ENCODE measurements at places on chromosomes 13 and 19.

DNA sequence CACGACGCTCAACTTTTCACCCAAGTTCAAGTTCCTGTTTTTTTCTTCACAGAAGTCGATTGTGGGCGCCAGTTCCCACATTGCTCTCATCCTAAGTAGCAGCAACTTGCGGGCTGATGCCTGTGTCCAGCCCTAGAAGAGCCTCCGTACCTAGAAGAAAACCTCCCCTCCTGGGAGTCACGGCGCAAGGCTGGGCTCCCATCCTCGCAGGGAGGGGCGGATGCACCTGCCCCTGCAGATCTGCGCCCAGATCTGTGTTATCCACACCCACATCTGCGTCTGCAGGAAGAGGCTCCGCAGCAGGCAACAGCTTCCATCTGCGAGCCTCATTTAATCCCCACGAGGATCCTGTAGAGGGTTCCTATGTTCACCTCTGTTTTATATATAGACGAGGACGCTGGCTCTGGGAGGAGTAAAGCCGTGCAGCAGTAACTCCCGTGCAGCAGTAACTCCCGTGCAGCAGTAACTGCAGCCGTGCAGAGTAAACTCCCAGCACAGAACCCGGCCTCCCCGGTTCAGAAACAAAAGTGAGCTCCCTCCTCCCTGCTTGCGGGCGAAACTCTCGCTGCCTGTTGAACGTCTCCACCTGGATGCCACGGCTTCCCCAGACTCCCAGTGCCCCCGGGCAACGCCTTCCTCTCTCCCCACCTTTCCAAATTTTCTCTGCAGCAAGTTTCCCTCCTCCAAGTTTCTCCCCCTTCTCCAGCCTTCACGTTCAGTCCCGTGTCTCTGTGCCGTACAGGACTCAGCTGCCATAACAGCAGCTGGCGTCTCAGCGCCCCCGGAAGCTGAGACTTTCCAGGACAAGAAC, 23.5 kb upstream of the LAIR1 start:
- peak; percentile 71 for DNase-seq

- DNase-seq, result no peak
Measured at GRCh38 chr13:50889317-50889716, 20.3 kb upstream of the RNASEH2B start.

GRCh38 chr13:113915012-113915763, 51.3 kb upstream of the GAS6 start:
- DNase-seq, result no peak

DNA sequence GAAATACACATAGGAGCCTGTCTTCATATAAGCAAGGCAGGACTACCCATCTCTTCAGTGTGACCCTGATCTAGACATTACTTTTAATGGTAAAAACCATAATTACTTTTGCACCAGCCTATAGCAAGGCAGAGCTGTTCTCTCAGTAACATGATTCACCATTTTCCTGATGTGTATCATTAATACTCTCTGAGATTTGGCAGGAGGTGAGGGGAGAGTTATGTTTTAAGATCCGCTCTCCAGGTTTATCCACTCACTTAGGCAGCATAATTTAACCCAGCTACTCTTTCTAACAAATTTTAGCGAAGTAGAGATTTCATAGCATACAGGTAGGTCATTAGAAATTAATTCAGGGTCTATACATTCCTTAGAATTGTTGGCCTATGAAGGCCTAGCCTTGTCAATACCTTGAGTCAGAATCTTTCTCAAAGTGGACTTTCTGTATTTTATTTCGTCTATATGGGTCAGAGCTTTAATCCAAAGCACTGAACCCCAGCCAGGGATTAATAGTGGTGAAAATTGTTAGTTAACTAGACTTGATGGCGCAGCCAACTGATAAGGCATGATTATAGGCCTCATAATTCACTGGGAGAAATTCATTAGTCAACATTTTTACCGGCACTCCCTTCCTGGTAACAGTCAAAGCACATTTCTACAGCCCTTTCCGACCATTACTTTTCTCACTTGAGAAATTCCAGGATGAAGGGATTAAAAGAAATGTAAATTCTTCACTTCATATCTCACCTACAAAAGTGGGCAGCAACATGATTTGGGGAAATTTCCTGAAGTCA, 955.1 kb downstream of the DIAPH3 start:
- DNase-seq, result no peak

DNA sequence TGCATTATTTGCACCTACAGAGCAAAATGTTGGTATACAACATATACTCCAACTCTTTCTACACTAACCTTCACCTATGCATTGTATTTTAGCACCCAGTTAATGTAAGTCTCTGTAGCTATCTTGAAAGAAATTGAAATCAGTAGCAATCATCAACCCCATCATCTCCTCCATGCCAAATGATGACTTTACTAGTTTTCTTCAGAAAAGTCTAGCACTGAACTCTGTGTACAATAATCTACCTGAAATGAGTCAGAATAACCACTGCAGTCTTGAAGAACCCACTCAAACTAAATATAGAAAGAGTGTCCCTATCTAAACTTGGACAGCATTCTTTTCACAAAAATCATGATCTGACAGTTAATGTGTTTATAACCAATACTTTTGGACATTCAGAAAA, 9.8 kb downstream of the IRS2 start:
- no peak for DNase-seq

- DNase-seq, result no peak
Measured at GRCh38 chr13:88701551-88701950, 1030.4 kb downstream of the SLITRK5 start.

DNA sequence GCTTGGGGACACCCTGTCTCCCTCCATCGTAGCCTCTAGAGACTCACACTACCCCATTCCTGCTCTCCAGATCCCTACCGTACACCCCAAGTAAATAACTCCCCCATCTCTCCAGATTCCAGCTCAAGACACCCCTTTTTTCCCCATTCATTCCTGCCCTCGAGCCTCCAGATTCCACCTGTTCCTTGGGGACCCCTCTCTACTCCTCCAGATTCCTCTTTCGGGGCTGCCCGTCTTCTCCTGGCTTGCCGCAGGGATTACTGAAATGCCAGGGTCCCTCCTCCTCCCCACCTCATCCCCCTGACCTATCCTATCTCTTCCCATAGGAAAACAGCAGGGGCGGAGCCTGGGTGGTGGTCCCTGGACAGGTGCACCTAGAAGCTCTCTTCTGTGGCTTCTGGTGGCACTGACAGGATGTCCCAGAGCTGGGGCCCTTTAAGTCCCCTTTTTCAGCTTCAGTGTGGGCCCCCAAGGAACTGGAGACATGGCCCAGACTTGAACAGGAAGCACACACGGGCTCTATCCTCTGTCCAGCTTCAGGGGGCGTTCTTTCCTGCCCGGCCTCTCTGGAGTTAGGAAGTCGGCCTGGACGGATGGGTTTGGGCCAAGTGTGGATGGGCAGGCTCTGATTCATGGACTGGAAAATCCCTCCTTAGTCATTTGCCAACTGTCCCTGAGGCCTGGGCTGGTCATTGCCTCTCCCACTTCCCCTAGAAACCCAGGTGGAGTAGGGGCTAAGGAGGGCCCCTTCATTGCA, 1.2 kb downstream of the ZSWIM4 start:
- no peak for DNase-seq

DNA sequence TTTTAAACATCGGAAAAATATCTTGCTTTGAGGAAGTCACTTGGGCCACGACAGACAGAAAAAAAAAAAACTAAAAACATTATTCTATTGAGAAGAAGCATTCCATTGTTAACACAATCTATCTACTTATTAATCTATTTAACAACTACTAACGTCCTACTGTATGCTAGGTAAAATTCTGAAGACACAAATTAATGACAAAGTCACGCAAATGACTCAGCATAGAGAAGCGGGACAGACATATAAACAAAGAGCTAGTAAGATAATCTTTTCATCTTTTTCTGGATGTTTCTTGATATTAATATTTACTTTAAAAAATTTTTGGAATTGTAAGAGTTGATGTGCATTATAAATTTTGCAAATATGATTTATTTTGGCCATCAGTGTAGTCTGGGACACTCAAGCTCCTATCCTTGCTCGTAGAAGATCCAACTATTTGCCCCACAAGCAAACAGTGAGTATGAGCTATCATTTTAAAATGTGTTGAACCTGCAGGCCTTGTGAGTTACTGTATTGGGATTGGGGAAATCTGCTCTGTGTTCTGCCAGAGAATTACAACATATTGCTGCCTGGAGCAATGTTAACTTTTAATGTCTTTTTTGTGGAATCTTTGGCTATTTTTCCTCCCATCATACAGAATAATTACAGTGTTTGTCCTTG, 109.1 kb downstream of the PCDH9 start:
- no peak for DNase-seq

GRCh38 chr13:28568286-28568685, 73.4 kb upstream of the FLT1 start:
- no peak for DNase-seq

DNA sequence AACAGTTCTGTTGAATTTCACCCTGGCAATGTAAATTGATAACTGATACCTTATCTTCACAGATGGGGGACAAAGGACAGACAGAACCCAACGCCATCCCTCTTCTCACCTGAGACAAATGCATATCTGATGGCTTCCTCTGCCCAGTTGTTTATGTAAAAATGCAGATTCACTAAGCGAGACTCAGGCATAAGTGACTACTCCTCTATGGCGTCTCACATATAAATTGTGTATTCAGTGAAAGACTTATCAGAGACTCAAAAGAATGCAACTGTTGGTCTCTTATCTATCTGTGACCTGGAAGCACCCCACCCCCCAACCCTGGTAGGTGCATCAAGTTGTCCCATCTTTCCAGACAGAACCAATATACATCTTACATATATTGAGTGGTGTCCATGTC, 13.3 kb upstream of the CALM3 start:
- no peak for DNase-seq

- DNase-seq, result no peak
Measured at GRCh38 chr13:55653497-55653896, 1487.2 kb upstream of the PRR20A start.

DNA sequence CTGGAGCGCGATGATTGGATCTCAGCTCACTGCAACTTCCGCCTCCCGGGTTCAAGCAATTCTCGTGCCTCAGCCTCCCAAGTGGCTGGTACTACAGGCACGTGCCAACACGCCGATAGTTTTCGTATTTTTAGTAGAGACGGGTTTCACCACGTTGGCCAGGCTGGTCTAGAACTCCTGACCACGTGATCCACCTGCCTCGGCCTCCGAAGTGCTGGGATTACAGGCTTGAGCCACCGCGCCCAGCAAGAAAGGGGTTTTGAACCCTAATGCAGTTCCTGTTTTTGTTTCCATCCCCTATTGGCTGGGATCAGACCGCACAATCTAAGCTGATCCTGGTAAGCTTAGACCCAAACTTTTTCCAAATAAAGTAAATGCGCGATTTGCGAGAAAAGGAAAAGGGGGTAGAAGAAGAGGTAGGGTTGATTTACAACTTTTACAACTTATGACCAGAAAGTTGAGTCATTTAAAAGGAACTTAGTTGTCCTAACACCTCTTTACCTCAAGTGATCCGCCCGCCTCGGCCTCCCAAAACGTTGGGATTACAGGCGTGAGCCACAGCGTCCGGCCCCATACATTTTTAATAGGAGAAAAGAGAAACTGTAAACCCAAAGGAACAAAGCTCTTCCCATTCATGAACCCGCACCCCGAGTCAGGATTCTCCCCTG, 764 bp downstream of the ZNF626 start:
- DNase-seq, result no peak

DNA sequence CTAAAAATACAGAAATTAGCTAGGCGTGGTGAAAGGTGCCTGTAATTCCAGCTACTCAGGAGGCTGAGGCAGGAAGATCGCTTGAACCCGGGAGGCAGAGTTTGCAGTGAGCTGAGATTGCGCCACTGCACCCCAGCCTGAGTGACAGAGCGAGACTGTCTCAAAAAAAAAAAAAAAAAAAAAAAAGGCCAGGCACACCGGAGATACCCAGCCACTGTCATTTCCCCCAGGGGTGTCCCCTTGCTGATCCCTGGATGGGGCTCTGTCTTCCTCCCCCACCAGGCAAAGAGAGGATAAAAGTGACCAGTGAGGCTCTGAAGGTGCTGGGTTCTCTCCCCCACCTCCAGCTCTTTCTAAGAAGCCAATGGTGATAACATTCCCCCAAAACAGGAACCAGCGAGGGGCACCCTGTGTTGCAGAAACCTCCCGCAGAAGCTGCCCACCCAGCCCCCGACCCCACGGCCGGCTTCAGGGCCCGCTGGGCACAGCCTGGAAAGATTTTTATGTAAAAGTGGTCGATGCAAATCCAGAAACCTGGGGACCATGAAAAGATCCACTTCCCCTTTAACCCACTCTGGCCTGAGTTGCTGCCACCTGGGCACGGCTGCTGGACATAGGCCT, 61.4 kb upstream of the KLF2 start:
- no peak for DNase-seq

DNA sequence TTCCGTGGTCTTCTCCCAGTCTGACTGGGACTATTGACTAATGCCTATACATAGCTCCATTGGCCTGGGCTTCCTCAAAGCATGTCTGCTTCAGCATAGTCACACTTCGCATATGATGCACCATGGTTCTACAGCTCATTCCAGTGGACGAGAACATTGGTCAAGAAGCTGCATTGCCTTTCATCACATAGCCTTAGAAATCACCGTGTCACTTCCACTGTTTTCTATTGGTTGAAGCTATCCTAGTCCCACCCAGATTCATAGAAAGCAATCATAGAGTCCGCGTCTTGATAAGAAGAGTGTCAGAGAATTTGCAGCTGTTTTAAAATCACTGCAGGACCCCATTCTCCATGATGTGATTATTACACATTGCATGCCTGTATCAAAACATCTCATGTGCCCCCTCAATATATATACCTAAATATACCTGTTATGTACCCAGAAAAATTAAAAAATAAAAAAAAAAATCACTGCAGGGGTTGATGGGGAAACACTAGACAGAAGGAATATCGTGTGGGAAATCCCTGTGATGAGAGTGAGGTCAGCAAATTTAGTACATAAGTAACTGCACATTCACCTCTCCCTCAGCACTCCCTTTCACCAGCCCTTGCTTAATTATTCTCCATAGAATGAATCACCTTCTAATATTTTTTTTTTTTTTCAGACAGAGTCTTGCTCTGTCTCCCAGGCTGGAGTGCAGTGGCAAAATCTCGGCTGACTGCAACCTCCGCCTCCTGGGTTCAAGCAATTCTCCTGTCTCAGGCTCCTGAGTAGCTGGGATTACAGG, 2.2 kb upstream of the ARHGAP33 start:
- DNase-seq, result no peak

DNA sequence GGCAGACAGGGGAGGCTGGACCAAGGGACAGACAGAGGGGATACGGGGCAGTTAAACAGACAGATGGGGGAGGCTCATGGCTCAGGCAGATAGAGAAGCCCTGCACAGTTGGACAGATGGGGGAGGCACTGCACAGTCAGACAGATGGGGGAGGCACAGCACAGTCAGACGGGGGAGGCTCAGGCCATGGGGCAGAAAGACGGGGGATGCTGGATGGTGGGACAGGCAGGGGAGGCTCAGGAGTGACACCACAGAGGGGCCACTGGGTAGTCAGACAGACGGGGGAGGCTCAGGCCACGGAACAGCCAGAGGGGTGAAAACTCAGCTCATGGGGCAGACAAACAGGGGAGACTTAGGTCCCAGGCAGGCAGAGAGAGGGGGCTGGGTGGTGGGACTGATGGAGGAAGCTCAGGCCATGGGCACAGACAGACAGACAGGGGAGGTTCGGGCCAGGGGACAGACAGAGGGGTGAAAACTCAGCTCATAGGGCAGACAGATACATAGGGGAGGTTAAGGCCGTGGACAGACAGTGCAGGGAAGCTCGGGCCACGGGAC, 886 bp downstream of the MFSD12 start:
- no peak for DNase-seq
